Activated CD8-positive, alpha-beta T cell treated with anti-CD3 and anti-CD28 coated beads for 36 hours (primary cell): ENCODE measurements at places on chromosomes 7 and 10.

DNA sequence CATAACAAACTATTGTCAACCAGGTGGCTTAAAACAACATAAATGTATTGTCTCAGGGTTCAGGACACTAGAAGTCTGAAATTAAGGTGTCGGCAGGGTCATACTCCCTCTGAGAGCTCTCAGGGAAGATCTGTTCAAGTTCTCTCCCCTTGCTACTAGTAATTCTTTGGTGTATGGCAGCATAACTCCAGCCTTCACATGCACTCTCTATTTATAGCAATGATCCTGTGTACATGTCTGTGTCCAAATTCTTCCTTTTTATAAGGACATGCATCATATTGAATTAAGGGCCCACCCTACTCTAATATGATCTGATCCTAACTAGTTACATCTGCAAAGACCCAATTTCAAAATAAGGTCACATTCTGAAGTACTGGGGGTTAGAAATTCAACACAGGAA is 27.2 kb downstream of the CACNA2D1 start:
- DNase-seq = no peak

GRCh38 chr7:16071246-16071857 is 350.0 kb downstream of the CRPPA start:
- peak; percentile 8 for DNase-seq

GRCh38 chr10:32375631-32376030 is 28.7 kb upstream of the EPC1 start:
- no peak for DNase-seq

DNA sequence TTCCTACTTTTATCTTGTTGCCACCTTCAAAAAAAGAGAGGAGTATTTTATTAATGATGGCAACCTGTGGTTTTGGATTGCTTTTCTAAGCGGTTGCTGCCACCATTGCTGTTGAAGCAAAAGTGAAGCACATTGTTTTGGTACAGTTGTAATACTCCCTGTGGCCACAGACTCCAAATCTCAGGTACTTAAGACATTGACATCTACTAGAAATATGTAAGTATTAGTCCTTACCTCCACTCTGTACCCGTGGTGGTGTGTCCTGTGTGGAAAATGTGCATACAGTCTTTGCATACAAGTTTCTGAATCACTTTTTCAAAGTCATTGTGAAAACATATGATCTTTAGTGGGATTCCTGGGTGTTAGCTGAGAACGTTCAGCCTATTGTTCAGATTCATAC is 85.7 kb downstream of the ANLN start:
- peak; percentile 54 for DNase-seq

GRCh38 chr10:6383096-6383812 is 180.5 kb downstream of the PFKFB3 start:
- no peak for DNase-seq

DNA sequence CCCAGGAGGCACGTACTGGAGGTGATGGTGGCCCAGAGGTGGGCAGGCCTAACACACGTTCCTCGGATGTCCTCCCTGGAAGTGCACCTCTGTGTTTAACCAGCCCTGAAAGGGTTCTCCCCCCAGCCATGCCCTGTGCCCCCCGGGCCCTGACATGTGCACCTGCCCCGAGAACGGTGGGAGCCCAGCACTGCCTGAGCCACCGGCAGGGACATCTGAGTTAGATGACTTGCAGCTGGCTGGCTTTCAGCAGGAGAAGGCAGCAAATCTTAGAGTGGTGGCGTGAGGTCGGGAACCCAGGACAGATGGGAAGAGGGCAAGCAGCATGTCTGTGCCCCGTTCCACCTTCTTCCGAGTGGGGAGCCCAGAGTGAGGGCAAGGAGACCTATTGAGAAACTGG is 291.8 kb downstream of the TCERG1L start:
- no peak for DNase-seq
